T-cell (primary cell): ENCODE measurements at places on chromosomes 3 and 15.
A peak's percentile ranks its signal among the peaks of the same experiment; 100 is the strongest.

DNA sequence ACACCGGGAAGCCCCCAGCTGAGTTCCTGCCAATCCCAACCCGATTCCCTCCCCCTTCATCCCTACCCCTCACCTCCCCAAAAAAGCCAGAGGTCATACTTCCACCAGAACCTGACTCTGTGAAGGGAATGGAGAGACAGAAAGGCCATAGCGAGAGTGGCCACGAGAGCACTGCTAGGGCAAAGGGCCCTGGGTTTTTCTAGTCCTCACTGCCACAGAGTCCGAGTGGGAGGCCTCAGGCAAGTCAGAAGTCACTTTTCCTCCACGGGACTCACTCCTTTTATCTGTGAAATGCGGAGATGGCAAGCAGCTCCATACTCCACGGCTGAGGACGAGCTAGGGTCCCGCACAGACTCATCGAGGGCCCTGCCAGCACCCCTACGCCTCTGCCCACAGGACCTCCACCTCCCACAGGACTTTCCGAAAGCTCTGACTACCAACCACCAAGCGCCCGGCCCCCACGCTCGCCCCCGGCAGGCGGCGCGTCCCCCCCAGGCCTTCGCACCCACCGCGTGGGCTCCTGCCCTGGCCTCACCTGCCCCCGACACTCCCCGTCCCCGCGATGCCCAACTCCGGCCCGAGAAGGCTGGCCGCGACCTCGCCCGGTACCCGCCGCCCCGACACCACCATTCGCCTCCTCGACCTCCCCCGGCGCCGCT, 792 bp downstream of the ATP13A3 start:
- DNase-seq: peak; percentile 49

DNA sequence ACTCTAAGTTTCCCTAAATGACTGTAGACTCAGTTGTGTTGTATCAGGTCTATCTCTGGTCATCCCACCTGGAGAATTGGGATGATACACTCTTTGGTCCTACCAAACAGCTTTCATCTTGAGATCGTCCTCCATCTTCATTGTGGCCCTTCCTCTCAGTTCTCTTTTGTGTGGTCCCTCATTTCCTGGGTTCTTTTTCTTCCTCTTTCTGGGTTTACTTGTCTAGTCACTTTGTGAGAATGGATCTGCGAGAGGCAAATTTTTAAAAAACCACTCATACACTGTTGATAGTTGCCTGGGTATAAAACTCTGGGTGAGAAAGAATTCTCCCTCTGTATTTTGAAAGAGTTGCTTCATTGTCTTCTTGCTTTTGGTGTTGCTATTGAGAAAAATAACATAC, 6.0 kb upstream of the AMOTL2 start:
- DNase-seq: no peak

- DNase-seq: no peak
Observed at GRCh38 chr3:27526614-27527315, 42.6 kb upstream of the SLC4A7 start.

DNA sequence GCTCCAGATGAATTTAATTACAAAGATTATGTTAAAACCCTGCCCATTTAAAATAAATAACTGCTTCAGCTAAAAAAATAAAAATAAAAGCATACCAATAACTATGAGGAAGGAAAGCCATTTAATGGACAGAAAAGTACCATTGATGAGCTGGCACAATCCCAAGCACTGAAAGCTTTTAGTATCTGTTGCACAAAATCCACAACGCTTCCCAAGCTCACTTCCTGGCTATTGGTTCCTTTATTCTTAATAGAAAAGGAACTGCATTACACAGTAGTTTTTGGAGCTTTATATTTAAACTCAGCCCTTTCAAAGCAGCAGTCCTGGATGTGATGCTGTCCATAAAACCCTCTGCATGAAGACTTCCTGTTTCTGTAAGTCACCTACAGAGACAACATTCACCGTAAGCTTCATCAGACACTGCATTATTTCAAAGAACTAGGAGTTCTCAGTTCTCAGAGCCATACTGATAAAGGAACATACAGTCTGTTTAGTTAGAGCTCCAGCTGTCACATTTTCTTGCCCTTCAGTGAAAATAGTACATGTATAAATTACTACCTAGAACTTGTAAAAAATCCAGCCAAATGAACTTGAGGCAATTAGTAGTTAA, 81.5 kb downstream of the CSNK1G1 start:
- no peak for DNase-seq

GRCh38 chr3:14617508-14618023, 34.0 kb upstream of the CCDC174 start:
- no peak for DNase-seq

DNA sequence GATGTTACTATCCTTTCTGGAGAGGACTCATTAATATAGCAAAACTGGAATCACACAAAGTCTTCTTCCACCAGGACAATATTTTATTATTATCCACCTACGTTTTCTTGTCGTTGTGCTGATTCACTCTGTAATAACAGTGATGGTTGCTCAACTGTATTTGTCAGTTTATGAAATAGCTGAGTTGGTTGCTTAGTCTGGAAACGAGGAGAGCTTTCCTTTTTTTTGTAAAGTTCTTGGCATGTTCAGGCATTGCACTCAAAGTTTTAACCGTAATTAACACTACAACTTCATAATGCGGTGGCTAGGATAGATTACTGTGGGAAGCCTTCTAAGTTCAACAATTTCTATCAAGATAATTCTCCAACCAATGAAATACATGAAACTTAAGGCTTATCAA, 131.2 kb downstream of the RAP2B start:
- no peak for DNase-seq

- DNase-seq: no peak
Observed at GRCh38 chr3:24640330-24640877, 145.8 kb upstream of the THRB start.

- DNase-seq: no peak
Observed at GRCh38 chr3:187197335-187197649, at the start of gene RTP1. RTP1 (plus strand) TSS chr3:187197486; CDS start chr3:187197516, 30 bp downstream.

- DNase-seq: no peak
Observed at GRCh38 chr15:70463453-70463834, 299.9 kb downstream of the UACA start.

GRCh38 chr3:10381336-10381735, 60.4 kb upstream of the SEC13 start:
- no peak for DNase-seq
